ENCODE measurements at places on chromosomes 1 and 21.

DNA sequence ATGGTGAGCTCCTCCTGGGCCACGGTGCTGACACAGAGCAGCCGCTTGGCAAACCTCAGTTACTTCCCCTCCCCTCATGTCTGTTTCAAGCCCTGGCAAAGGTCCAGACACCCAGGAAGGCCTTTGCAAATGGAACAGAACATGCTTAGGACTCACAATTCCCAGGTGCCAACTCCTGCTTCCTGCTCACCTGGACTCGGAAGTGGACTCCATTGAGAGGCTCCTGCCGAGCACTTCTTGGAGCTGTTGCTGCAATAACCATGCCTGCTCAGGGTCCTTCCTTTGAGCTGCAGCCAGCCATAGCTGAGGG, 10.7 kb downstream of the DCST2 start:
- DNase-seq, result no peak

GRCh38 chr21:38822778-38823238, 17.1 kb downstream of the ETS2 start:
- DNase-seq, result no peak

- DNase-seq, result no peak
These were observed 4.8 kb downstream of the PLA2G2F start for GRCh38 chr1:20143734-20144565.

- no peak for DNase-seq
These were observed 101.1 kb downstream of the RAVER2 start for GRCh38 chr1:64845831-64846425.

- no peak for DNase-seq
These were observed 61.0 kb downstream of the RUNX1 start for GRCh38 chr21:34988139-34988538.

- no peak for DNase-seq
These were observed 18.0 kb downstream of the ATP1B1 start for GRCh38 chr1:169124459-169124858.

DNA sequence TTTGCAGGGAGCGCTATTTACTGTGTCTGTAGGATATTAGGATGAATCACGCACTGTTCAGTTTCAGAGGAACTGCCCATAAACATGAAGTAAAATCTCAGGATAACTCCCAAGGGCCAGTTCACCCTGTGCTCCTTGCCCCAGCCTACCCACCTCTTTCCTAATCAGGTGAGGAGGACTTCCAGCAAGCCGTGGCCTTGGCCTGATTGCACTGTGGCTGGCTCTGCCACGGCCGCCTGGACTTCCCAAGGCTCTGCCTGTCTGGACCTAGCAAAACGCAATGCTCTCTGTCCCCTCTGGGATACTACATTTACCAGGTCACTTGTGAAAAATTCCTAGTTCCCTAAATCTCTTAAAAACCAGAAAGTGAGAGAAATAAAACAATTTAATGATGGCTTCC, 7.4 kb upstream of the ASCL5 start:
- no peak for DNase-seq

DNA sequence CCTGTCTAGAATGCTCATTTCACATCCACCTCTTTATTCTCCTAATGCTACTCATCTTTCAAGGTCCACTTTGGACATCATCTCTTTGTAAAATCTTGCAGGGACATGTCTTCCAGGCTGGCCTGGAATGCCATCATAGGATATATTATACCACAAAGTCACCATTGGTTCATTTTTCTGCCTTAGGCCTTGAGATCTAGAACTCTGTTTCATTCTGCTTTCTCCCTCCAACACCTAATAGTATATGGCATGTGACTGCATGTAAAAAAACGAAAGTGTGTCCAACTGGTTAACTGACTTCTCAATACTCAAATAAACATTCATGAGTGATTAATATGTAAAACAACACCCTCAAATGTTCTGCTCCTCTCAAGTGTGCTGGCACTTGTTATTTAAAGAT, 84.1 kb downstream of the RGS2 start:
- DNase-seq, result no peak
